ENCODE measurements at places on chromosomes 2 and 18. TPM values are rescaled to one million over a fixed set of nuclear protein-coding genes. Genes with fewer than 3 reads are reported as not detected.

DNA sequence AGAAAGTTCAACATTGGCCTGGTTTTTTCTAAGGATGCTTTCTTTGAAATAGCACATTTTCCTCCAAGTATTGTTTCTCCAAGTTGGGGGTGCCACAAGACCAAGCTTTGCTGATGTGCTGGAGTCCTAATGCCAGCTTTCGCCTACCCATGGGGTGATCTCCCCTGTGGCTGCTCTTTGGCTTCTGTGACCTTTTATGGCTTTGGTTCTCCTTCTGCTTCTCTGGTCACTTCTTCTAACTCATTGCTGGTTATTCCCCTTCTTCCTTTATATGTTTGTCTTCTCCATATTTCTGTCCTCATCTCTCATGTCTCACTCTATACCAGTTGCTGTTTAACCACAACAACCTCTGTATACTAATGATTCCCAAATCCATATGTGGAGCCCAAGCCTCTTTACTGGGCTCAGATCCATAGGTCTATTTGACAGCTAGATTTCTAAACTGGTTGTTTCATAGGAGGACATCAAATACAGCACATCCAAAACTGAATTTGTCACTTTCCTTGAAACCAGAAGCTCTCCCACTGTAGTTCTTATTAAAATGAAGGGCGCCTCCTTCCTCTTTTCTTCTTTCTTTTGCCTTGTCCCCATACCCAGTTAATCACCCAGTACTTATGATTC, 23.1 kb downstream of the APOB start:
- H3K27me3 ChIP-seq: no peaks in the 10 kb centered on the region
- no peak overlapping the region for H3K4me3 ChIP-seq
- H3K27ac ChIP-seq: no peak overlapping the region
- DNase-seq: no peak

DNA sequence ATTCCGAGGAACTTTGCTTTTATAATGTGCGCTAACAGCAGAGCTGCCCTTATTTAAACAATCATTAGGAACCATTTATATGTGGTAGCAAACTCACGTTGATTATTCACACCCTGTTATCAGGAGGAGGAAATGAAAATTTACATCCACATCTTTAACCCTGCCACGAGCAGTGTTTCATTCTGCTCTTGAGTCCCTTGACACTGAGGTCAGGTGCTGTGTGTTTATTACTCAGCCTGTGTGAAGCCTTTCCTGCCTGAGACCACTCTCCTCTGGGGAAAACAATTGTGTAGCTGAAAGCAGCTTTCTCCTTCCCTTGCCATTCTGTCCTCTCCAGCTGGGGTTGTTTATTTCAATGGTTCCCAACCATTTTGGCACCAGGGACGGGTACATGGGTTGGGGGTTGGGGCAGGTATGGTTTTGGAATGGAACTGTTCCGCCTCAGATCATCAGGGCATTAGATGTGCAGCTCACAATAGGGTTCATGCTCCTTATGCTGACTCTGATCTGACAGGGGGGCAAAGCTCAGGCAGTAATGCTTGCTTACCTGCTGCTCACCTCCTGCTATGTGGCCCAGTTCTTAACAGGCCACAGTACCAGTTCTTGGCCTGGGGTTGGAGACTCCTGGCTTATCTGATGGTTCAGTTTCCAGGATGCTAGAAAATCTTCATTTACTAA, 651.1 kb downstream of the TDRD15 start:
- peaks cover 7% of the 10 kb centered on the region for H3K4me1 ChIP-seq
- no peak for DNase-seq

The ANKRD62 gene
- not detected for total RNA-seq

The HOXD4 gene
- 13.6 TPM for total RNA-seq

- DNase-seq: no peak
- no peaks in the 10 kb centered on the region for H3K27me3 ChIP-seq
- H3K4me1 ChIP-seq: peaks cover 5% of the 10 kb centered on the region
- no peak overlapping the region for H3K4me3 ChIP-seq
Observed at GRCh38 chr2:224850081-224850480, 133.9 kb upstream of the CCDC195 start.

DNA sequence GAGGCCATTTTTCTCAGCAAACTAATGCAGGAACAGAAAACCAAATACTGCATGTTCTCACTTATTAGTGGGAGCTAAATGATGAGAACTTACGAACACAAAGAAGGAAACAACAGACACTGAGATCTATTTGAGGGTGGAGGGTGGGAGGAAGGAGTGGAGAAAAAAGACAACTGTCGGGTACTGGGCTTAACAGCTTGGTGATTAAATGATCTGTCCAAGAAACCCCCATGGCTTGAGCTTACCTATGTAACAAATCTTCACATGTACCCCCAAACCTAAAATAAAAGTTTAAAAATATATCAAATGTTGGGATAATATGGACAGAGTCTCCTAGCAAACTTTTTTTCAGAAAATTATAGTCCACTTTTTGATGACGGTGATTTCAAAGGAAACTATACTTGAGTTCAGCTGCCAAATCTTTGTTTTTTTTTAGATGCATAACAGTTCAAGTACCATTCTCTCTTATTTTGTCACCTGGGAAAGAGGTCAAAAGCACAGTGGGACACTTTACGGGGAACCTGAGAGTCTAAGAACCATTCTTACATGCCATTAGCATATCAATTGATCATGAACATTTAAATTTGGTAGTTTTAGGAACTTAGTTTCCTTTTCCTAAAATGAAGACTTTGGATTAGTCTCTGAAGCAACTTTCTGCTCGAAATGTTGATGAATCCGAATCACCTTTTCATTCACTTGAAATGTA, 835.0 kb downstream of the NRXN1 start:
- no peaks in the 10 kb centered on the region for H3K4me1 ChIP-seq
- H3K27me3 ChIP-seq: no peaks in the 10 kb centered on the region
- no peak for DNase-seq
- no peak overlapping the region for H3K27ac ChIP-seq
- no peaks in the 10 kb centered on the region for H3K36me3 ChIP-seq

DNA sequence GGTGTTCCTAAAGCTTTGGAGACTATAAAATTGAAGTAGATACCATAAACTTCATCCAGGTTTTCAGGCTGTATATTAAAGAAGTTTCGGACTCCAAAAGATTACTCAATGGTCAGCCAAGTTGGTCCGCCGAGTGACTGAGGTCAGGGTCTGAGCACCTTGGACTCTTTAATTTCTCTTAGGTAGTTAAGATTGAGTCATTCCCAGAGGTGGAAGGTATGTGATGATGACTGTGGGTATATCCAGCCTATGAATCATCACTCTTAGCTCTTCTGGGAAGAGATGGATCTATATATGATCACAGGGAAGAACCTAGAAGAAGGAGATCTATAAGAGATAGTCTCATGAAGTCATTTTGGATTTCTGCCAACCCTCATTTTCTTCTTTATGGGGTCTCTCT, 3.3 kb downstream of the ITGA6 start:
- H3K4me1 ChIP-seq: peaks cover 5% of the 10 kb centered on the region
- H3K27ac ChIP-seq: no peak overlapping the region

- H3K27ac ChIP-seq: peak overlapping the region; percentile 96
- peak overlapping the region; percentile 56 for H3K4me3 ChIP-seq
- peaks cover 78% of the 10 kb centered on the region for H3K4me1 ChIP-seq
- no peaks in the 10 kb centered on the region for H3K36me3 ChIP-seq
Observed at GRCh38 chr2:207142461-207142860, 23.3 kb downstream of the KLF7 start.

GRCh38 chr2:206164261-206164862, 4.7 kb downstream of the EEF1B2 start:
- H3K27me3 ChIP-seq: no peaks in the 10 kb centered on the region
- H3K4me1 ChIP-seq: peaks cover 10% of the 10 kb centered on the region
- H3K36me3 ChIP-seq: peaks cover 9% of the 10 kb centered on the region
- H3K27ac ChIP-seq: no peak overlapping the region

- peaks cover 14% of the 10 kb centered on the region for H3K4me1 ChIP-seq
- no peaks in the 10 kb centered on the region for H3K27me3 ChIP-seq
- H3K4me3 ChIP-seq: peak overlapping the region; percentile 58
- no peaks in the 10 kb centered on the region for H3K36me3 ChIP-seq
Observed at GRCh38 chr18:55402731-55403405, 185.1 kb downstream of the TCF4 start.

GRCh38 chr18:57027190-57027708, 119.6 kb upstream of the BOD1L2 start:
- H3K4me1 ChIP-seq: no peaks in the 10 kb centered on the region
- no peak overlapping the region for H3K27ac ChIP-seq
- H3K36me3 ChIP-seq: peaks cover 17% of the 10 kb centered on the region
- no peak for DNase-seq

The CHAC2 gene
- not detected for total RNA-seq

DNA sequence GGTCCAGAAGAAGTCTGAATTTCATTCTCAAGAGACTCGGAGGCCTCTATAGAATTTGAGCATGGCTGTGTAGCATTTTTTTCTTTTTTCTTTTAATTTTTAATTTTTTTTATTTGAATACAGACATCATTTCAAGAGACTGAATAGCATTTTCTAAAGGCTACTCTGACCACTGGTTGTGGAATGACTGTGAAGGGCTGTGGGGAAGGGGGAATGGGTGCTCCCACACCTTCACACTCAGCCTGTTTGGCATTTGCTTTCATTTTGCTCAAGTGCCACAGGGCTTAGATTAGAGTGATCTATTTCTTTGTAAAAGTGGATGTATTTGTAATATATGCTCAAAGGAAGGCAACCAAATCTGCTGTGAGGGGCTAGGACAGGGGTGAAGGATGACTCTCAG, 142.0 kb upstream of the SPOPL start:
- H3K27ac ChIP-seq: no peak overlapping the region
- peaks cover 2% of the 10 kb centered on the region for H3K4me1 ChIP-seq
- H3K36me3 ChIP-seq: no peaks in the 10 kb centered on the region
- no peak overlapping the region for H3K4me3 ChIP-seq

The HOXD8 gene
- 19.8 TPM for total RNA-seq

The BCL11A gene
- 0.11 TPM for total RNA-seq

- no peak overlapping the region for H3K27ac ChIP-seq
- H3K4me1 ChIP-seq: no peaks in the 10 kb centered on the region
- DNase-seq: no peak
- H3K27me3 ChIP-seq: no peaks in the 10 kb centered on the region
- no peaks in the 10 kb centered on the region for H3K36me3 ChIP-seq
Observed at GRCh38 chr2:181850936-181851560, 40.5 kb upstream of the ITPRID2 start.

The FLACC1 gene
- total RNA-seq: 0.32 TPM

DNA sequence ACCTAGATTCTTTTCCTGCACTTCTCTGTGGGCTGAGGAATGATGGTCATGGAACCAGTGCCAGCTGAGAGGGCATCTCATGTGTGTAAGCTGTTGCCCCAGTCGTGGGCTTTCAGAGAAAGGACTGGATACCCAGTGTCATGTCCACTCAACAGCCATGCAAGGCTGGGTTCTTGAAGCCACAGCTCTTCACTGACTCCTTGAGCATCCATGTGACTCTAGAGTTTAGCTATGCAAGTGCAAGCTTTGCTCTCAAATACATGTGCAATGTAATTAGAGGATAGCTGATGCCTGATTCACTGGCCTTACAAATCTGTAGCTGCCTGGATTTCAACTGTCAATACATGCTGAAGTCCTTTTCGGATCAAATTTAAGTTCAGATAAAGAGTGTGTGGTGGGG, 46.8 kb upstream of the EML6 start:
- DNase-seq: no peak
- H3K4me1 ChIP-seq: no peaks in the 10 kb centered on the region
- H3K36me3 ChIP-seq: no peaks in the 10 kb centered on the region
- no peak overlapping the region for H3K4me3 ChIP-seq
- no peak overlapping the region for H3K27ac ChIP-seq
- H3K27me3 ChIP-seq: no peaks in the 10 kb centered on the region

The BMP10 gene
- total RNA-seq: not detected

DNA sequence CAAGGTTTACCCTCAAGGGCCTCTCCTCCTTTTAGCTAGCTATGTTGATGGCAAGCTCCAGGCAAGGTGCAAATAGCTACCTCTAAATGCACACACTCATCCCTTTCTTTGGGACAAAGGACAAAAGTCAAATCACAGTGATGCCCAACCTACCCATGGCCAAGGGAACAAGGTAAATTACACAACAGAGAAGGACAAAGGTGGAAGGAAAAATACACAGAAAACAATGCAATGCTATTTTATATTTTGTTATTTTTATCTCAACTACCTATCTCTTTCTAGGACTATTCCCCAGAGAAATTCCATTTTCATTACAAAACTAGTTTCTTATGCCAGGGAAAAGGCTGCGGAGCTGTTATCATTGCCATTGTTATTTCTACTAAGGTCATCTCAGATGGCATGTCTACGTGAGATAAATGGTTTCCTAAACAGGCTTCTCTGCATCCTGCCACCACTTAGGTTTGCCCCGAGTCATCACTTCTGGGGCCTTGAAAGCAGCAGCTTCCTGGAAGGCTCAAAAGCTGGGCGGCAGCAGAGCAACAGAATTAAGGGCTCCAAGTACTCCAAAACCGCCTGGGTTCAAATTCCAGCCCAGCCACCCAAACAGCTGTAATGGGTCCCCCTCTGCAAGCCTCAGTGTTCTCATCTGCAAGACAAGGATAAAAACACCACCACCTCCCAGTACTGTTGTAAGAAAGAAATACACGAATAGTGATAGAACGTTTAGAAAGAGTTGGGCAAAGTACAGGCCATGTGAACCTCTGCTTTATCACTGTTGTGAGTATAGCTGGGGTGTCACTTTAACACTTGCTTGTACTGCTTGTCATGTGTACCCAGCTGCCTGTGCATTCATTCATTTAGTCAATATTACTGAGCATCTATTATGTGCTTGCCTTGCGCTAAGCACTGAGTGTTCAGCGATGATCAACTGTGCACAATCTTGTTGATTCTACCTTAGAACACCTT, 20.9 kb downstream of the BCL2 start:
- DNase-seq: no peak
- H3K27ac ChIP-seq: no peak overlapping the region
- H3K27me3 ChIP-seq: no peaks in the 10 kb centered on the region
- H3K4me3 ChIP-seq: no peak overlapping the region
- peaks cover 24% of the 10 kb centered on the region for H3K4me1 ChIP-seq

GRCh38 chr2:113910967-113911678, 21.2 kb downstream of the ACTR3 start:
- peaks cover 15% of the 10 kb centered on the region for H3K4me1 ChIP-seq
- no peak overlapping the region for H3K4me3 ChIP-seq
- no peak overlapping the region for H3K27ac ChIP-seq

The FOXD4L1 gene
- total RNA-seq: not detected

GRCh38 chr2:84958135-84959059, 12.6 kb upstream of the KCMF1 start:
- DNase-seq: no peak
- peak overlapping the region; percentile 26 for H3K27ac ChIP-seq
- H3K36me3 ChIP-seq: no peaks in the 10 kb centered on the region

DNA sequence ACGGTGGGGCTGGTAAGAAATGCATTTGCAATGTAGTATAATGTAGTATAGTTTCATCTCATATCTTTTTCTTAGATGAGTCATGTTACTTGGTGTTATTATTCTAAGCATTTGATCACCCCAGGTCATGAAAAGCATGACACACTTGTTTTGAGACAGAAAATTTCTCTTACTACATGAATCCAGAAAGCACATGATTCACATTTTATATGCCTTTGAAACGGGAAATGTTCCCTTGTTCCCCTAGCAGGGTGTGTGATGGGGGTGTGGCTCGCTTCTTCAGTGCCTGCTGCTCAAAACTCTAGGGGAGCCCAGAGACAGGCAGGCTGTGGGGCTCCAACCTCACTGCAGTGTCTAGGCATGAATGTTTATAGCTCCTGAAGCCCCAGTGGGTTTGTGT, 116.0 kb upstream of the RAB27B start:
- no peaks in the 10 kb centered on the region for H3K36me3 ChIP-seq
- no peaks in the 10 kb centered on the region for H3K27me3 ChIP-seq
- H3K4me1 ChIP-seq: no peaks in the 10 kb centered on the region
- H3K27ac ChIP-seq: no peak overlapping the region
- H3K4me3 ChIP-seq: no peak overlapping the region

GRCh38 chr2:130987519-130988425, 105.5 kb downstream of the FAM168B start:
- no peak for DNase-seq
- H3K4me3 ChIP-seq: no peak overlapping the region
- no peaks in the 10 kb centered on the region for H3K36me3 ChIP-seq
- no peaks in the 10 kb centered on the region for H3K27me3 ChIP-seq

The REG3A gene
- not detected for total RNA-seq

Measured in ascending aorta (tissue), 2 donors.